Endodermal cell (in vitro differentiated cells): ENCODE measurements at places on chromosomes 3 and 15. TPM values are rescaled to one million over a fixed set of nuclear protein-coding genes. Genes with fewer than 3 reads are reported as not detected.

SCAANT1 gene
- total RNA-seq = not detected in 2 replicates

GRCh38 chr3:179036626-179037300 lies 34.8 kb downstream of the ZMAT3 start:
- no peak for DNase-seq

- DNase-seq = no peak
Measured at GRCh38 chr3:57673156-57673555, 19.7 kb downstream of the DENND6A start.

DNA sequence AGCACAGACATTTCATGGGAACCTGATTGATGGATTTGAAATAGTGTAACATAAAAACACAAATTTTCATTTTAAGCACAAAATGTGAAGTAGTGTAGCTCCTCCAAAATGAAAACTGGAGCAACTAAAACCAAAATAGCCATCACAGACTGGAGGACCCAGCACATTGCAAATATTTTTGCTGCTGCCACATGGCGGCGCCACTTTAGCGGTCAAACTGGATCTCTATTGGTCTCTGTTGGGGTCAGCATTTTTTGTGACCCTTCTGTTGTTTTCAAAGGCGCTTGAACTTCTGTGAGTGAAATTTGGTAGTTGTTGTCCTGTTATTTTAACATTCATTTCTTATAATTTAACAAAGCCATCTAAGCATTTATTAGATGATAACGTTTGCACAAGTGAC lies 259.9 kb downstream of the IL20RB start:
- peak; percentile 85 for DNase-seq

- no peak for DNase-seq
Measured at GRCh38 chr3:194658477-194659242, 13.3 kb downstream of the LSG1 start.
